Activated CD4-positive, CD25-positive, alpha-beta regulatory T cell treated with anti-CD3 and anti-CD28 coated beads, Interleukin-2, amount 50 U/mL, for 24 hours (primary cell): ENCODE measurements at places on chromosomes 1 and 21.

GRCh38 chr1:15507278-15507677 is 16.7 kb downstream of the CASP9 start:
- ATAC-seq: no peak

- no peak for ATAC-seq
These were observed 123.3 kb upstream of the USP24 start for GRCh38 chr1:55338448-55338820.

DNA sequence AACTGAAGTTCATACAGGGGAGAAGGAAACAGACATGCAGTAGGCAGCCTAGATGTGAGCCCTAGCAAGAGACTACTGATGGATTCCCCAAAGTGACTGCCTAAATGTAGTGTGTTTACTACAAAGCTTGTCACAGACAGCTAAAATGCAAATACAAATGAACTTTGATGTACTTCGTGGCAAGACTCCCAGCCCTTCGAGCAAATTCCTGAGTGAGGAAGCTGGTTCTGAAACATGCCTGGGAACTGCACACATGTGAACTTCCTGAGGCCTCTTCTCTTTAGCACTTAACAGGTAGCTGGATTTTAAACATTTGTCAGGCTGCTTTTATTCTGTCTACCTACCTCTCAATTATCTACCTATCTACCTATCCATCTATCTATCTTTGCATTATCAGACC is 6.7 kb upstream of the IRF2BP2 start:
- ATAC-seq: no peak

- no peak for ATAC-seq
These were observed 19.4 kb downstream of the RRP15 start for GRCh38 chr1:218304281-218305039.

DNA sequence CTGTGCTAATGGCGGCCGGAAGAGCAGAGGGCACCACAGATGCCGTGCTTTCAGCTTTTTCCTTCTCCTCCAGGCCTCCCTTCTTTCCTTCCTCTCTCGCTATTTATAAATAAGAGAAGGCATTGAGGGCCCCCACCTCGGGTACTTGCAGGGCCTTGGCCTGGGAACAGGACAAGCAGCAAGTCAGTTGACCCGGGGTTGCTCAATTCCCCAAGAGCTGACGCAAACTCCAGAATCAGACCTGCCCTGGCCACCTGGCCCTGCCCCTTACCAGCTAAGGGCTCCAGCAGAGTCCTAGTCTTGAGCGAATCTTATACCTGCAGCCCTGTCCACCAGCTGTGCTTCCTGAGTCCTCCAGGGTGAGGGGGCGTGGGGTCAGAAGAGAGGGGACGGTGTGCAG is 13.5 kb downstream of the TNFRSF1B start:
- no peak for ATAC-seq

DNA sequence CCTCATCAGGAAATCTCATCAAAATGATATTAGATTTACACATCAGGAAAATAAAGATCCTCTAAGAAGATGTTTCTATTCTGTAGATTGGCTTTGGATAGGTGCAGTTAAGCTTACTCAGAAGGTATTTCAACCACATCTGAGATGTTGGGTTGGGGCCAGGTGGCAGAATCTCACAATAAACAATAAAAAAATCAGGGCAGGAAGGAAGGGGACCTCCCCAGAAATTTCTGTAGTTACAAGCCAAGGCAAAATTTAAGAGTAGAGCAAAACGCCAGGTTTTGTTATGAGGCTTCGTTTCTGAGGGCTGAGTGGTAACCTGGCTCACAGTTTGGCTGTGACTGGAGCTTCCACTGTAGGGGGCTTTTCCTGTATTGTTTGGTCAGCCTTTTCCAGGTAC is 84.8 kb downstream of the HUNK start:
- ATAC-seq: no peak

DNA sequence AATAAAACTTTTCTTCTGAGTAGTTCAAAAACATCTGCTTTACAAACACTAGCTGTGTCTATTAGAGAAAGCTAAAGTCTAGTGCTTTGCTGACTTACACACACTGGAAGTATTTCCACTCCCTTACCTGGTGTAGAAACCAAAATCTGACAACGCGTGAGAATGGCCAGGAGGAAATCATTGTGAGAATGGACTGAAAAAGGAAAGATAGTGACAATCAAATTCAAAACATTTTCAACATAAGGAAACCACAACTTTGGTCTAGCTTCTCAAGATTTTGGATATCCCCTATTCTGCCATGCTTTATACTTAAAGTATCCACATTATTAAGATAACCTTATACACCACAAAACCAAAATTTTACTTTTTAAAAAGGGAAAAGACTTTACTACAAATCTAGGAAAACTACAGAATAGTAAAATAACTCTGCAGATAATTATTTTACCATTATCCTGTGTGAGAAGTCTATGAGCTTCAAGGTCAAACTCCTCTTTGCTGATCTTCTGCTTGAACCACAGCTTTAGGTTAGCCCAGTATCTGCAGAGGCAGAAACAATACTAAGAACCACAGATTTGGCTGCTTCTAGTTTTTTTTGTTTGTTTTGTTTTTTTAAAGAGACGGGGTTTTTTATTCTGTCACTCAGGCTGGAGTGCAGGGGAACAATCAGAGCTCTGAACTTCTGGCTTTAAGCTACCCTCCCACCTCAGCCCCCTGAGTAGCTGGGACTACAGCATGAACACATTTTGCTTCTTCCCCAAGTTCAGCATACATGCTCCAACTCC is 6.6 kb downstream of the TADA1 start:
- ATAC-seq: no peak

DNA sequence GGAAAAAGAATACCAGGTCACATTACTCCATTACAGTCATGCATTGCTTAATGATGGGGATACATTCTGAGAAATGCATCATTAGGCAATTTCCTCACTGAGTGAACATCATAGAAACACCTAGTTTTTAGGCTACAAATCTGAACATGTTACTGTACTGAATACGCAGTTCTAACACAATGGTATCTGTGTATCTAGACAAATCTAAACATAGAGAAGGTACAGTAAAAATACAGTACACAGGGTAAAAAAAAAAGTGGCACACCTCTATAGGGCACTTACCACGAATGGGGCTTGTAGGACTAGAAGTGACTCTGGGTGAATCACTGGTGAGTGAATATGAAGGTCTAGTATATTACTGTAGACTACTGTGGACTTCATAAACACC is 115.7 kb downstream of the AKT3 start:
- ATAC-seq: peak; percentile 36

DNA sequence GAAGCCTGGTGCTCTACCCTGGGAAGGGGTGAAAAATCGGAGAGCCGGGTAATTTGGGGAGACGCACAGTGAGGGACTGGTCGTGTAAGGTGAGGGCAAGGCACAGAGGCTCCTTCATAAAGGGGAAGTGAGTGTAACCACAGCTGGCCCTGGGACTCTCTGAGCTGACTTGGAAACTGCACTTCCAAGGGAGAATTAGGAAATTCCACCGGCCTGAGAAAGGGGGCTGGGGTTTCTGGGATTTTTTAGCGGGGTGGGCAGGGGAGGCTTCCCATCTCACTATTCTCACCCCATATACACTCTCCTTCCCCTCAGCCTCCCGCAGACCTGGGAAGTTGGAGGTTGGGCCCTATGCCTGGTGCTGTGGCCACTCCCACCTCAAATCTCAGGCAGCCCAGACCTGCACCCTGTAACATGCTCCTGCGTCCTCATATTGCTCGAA is 88.3 kb upstream of the IPO9 start:
- no peak for ATAC-seq

DNA sequence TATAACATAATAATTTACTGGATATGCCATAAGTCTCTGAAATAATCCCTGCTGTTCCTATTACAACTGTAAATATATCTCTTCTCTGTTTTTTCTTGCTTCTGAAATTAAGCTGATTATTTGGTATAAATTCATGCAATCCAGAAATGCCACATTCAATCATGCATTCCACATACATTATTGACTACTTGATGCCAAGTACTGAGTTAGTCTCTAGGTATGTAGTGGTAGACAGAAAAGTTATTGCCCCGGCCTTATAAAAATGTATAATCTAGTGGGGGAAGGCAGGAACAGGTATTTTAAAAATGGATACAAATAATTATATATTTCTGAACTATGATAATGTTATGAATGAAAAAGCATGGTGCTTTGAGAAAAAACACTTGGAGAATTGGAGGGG is 338.6 kb upstream of the SNX7 start:
- ATAC-seq: no peak

GRCh38 chr1:171346881-171347280 is 32.9 kb downstream of the FMO4 start:
- ATAC-seq: no peak

DNA sequence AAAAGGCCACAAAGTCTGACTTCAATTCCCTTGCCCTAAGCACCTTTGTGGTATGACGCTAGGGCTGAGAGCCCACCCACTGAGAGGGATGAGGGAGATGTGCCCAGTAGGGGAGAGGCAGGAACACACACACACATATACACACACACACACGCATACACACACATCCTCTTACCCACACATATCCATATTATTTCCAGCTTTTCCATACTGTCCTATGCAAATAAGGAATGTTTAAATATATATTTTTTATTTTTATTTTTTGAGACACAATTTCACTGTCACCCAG is 3.0 kb downstream of the RAB25 start:
- ATAC-seq: no peak

DNA sequence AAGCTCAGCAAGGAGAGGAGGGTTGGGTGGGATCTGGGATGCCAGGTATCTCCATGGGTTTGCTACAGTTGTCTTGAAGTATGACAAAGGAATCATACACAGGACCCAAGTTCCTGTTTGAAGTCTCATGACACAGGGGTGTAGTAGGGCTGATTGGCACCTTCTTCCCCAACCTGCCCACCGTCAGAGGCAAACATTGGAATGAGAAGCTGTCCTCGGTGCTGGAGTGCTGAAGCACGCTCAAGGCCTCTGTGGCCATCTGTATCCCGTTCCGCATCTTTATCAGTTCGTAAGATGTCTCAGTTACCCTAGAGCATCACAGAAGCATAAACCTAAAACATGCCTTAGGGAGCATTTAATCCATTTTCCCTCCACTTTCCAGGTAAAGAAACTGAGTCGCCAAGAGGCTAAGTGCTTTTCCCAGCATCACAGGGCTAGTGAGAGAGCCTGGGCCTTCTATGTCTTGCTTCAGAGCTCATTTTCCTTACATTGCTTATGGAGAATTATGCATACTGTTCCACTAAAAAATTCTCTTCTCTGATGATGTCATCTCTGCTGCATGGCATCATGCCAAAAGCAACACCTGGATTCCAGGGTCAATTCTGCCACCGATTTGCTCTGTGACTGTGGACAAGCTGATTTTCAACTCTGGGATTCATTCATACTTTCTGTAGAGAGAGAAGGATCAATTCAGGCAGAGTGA is 34.2 kb downstream of the VWA5B1 start:
- no peak for ATAC-seq

DNA sequence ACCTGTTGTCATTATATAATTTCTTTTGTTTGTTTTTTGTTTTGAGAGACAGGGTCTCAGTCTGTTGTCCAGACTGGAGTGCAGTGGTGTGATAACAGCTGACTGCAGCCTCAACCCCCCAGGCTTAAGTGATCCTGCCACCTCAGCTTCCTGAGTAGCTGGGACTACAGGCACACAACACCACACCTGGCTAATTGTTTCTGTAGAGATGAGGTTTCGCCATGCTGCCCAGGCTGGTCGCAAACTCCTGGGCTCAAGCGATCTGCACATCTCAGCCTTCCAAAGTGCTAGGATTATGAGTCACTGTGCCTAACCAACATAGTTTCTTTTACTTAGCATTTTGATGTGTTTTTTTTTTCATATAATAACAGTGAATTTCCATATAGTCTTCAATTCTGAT is 50.4 kb upstream of the FCRL4 start:
- no peak for ATAC-seq

DNA sequence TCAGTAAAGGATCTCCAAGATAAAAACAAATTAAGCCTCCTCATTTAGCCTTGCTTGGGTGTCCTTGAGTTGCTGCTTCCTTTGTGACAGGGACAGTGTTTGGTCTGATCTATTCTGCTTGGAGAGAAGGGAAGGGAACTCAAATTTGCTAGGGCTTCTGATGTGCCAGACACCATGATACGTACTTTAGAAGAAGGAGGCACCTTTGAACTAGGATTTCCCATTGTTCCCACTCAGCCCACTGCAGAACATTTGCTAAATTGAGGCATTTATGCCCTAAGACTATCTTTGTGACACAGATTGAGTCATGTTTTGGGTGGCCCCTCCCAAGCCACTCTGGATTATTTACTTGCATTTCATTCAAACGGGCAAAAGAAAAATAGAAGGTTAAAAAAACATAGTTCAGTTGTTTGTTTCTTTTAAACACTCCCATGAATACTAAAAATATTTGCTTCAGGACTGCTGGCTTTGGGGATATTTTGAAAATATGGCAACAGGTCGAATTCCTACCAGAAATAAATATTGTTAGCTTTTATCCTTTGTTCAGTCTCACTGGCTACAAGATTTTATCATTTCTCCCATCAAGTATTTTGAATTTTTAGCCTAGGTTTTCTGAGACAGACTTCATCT is 81.9 kb upstream of the WLS start:
- ATAC-seq: no peak

DNA sequence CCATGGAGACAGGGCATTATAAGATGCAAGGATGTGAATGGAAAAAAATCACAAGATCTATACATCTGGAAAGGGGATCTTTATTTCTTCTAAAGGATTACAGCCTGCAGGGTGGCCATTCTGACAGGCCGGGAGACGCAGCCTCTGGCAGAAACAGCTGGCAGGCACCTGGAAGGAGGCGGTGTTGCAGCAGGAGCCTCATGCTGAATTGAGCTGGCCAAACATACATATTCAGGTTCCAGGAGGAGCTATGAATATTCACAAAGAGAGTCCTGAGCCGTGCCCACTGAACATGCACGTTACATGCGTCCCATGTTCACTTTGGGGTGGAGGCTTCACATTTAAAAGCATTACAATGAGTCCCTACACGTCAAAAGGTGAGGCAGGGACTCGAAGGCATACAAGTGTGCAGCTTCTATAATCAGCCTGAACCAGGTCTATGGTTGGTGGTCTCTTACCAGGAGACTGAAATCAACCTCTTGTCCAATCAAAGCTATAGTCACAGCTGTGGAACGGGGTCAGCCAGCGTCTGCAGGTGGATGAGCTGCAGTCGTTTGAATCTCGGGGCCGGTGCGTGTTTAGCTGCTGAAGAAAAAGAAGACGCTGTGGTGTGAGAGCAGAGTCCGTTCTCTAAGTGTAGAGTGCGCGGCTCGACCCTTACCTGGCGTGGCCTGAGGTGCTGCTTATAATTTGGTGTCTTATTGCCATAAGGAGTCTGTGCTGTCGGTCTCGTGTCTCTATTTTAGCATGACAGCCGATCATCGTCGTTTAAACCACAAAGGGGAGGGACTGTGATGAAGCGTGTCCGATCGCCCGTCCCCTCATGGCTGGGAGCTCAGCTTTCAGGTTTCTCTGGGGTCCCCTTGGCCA is 183.0 kb downstream of the ETS2 start:
- ATAC-seq: no peak

- no peak for ATAC-seq
These were observed 91.8 kb upstream of the NGF start for GRCh38 chr1:115429884-115430283.

DNA sequence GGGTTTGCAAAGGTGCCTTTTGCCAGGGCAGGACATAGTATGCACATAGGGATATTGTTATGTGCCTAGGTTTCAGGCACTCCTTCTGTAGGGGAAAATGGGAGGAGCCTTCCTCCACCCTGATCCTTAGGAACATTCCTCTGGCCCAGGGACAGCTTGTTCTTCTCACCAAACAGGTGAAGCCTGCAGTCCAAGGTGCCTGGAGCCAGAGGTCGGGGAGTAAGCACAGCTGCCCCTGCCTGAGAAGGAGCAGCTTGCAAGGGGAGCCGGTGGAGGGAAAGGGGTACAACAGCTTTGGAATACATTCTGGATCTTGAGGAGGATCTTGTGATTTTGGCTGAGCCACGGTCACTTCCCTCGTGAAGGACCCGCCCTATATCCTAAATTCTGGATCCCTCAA is 82.4 kb upstream of the CD1D start:
- no peak for ATAC-seq
